ENCODE measurements at places on chromosomes 11 and 22.

DNA sequence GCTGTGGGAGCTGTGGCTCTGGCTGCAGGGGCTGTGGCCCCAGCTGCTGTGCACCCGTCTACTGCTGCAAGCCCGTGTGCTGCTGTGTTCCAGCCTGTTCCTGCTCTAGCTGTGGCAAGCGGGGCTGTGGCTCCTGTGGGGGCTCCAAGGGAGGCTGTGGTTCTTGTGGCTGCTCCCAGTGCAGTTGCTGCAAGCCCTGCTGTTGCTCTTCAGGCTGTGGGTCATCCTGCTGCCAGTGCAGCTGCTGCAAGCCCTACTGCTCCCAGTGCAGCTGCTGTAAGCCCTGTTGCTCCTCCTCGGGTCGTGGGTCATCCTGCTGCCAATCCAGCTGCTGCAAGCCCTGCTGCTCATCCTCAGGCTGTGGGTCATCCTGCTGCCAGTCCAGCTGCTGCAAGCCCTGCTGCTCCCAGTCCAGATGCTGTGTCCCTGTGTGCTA, 514 bp downstream of the KRTAP5-9 start:
- no peak for DNase-seq

GRCh38 chr22:45627489-45628233, 44.0 kb upstream of the ATXN10 start:
- DNase-seq: no peak

DNA sequence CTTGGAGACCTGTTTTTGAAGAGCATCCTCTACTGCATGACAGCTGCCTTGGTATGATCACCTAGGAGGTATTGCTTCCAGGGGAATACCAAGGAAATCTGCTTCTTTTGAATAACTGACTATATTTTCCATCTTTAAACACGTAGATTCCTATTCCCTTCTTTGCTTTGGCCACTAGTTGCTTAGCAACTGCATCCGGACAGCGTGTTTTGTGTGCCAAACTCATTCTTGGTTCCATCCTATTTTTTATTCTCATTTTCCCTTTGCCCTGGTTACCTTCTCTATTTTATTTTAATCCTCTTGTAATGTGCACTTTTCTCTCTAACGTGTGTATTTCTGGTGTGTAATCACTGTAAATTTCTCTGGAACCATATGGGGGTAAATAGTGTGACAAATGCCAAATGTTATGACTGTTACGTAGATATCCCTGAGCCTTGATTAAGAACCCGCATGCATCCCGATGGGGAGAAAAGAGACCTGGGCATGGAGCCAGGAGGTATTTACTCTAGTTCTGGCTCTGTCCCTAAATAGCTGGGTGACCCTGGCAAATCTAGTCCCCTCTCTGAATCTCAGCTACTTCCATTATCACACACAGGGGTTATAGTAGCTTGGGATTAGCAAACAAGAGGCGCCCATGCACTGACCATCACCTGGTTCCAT, 241.7 kb downstream of the MIAT start:
- DNase-seq: no peak

DNA sequence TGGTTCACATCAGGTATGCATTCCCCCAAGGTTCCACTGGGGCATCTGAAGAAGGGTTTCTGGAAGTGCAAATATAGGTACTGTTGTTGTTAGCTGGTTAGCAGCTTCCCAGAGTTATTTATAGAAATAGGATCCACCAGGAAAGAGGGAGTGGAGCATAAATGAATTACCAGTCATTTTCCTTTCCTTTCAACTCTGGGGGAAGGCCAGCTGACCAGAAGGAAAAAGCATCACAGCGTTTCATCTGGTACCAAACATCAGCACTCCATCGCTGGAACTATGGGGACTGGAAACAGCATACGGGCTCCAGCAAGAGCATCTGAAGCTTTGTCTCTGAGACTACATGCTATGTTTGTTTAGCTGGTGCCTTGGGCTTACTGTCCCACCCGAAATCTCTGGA, 378.2 kb upstream of the NARS2 start:
- DNase-seq: no peak

GRCh38 chr11:11533057-11533456, 88.7 kb downstream of the GALNT18 start:
- no peak for DNase-seq

- DNase-seq: peak; percentile 71
Measured at GRCh38 chr11:63682066-63683021, 1.0 kb downstream of the RTN3 start.
